ENCODE measurements at places on chromosomes 3 and 15. TPM values are rescaled to one million over a fixed set of nuclear protein-coding genes. Genes with fewer than 3 reads are reported as not detected.

DNA sequence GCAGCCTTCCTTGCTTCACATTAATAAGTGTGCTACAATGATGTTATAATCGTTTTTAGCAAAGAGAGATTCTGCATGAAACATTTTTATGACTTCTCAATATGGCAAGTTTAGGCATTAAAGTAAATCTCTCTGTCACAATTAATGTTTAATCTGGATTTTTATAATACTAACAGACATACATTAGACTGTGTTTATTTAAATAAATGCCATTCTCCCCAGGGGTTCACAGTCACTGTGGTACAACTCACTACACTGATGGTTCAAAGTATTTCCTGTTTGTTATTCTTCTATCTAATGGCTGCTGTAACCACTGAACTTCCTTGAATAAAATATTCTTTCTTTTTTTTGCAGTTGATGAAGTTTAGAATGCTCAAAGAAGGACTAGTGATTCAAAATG is 59.0 kb downstream of the SLC12A1 start:
- DNase-seq: no peak

DNA sequence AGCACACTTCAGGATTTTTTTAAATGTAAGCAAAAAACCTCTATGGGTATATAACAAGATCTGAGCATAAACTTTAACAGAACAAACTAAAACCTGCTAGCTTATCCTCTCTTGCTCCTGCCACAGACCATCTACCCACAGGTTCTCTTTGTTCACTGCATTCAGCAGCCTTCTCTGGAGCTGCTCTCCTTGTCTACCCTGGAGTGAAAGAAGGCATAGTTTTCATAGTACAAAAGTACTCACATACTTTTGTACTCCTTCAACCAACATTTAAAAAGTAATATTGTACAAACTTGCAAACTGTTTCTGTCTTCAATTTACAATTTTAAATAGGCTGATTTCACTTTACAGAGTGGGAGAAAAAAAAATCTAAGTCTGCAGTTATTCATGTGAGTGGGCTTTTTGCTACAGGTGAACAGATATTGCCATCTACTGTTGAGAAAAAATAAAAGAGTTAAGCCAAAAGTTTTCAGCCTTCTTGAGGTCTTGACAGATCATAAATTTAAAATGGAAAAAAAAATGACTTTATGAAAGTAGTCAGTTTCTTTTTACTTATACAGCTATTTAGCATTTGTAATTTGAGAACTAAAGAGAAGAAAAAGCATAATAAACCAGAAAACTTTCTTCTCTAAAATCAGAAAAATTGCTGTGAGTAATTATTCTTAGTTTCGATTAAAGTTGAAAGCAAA is 20.4 kb downstream of the TERC start:
- DNase-seq: no peak

- DNase-seq: no peak
Observed at GRCh38 chr3:149621218-149622005, 36.4 kb downstream of the WWTR1 start.

DNA sequence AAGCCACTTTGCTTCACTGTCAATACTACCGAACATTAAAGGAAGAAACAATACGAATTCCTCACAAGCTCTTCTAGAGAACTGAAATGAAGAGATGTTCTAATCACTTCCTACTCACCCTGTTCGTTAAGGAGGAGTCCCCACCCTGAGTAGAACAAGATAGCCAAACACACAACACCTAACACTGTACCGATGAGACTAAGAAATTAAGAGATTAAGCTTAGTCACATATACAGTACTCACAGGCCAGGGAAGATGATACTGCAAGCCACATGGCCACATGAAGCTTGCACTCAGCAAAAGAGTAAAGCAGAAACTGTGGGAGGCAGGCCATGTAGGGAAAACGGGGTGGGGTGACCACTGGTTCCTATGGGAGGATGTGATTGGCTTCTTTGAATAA is 48.0 kb downstream of the CGGBP1 start:
- DNase-seq: no peak

DNA sequence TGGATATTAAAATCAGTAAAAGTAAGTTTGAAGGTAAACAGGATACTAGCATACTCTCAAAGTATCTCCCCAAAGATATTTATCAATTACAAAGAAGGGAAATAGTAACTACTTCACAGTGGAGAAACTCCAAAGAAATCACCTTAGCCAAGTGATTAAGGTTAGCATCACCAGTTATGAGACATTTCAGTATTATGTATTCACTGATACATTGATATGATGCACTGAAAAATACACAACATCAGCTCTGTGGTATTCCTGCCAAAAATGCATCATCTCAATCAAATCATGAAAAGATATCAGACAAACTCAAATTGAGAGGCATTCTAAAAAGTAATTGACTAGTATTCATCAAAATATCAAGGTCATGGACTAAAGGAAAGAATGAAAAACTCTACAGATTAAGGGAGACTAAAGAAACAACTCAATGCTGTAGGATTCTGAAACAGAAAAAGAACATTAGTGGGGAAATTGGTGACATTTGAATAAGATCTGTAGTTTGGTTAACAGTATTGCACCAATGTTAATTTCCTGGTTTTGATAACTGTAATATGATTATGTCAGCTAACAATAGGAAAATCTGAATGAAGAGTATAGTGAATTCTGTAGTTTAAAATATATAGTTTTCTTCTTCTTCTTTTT is 215.4 kb downstream of the UACA start:
- no peak for DNase-seq

Gene MUC4
- 2.3 TPM for total RNA-seq

Gene ARL14
- not detected for total RNA-seq

Gene VIPR1
- 7.1 TPM for total RNA-seq
